ENCODE measurements at places on chromosomes 4 and X.
A peak's percentile ranks its signal among the peaks of the same experiment; 100 is the strongest.

DNA sequence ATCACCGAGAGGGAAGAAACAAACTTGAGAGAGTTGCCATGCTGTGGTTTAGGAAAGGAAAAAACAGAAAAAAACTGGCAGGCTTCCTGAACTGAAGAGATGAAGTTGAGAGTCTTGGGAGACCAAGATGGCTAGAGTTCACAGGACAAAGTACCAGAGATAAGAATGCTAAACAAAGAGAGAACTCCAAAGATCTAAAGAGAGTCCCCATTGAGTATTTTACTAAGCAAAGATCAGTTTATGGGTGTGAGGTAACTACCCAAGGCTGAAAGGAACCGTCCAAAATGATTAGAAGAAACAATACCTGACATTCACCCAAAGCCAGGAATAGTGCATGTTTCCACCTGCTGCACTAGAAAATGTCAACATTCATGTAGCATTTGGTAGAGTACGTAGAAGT lies 21.8 kb upstream of the COX7B2 start:
- no peak for DNase-seq

GRCh38 chrX:110871839-110872238 lies 76.2 kb upstream of the CHRDL1 start:
- no peak for DNase-seq

- DNase-seq: no peak
These were observed 217.9 kb upstream of the KLHL4 start for GRCh38 chrX:87299563-87300160.

DNA sequence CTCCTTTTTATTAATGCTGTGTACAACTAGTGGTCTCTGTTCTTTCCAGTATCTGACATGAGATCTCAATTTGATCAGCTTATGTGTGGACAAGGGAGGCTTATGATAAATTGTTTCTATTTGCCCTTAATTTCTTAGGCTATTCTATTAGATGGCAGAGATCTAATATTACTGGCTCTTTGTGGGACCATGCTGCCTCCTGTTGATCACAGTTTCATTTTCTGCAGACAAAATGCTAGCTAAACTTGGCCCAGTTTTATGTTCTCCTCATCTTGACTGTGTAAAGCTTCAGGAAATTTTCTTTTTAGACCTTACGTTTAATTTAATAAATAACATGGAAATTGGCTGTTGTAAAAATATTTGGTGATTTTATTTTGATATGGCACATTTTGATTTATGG lies 627.1 kb upstream of the AADAT start:
- no peak for DNase-seq

DNA sequence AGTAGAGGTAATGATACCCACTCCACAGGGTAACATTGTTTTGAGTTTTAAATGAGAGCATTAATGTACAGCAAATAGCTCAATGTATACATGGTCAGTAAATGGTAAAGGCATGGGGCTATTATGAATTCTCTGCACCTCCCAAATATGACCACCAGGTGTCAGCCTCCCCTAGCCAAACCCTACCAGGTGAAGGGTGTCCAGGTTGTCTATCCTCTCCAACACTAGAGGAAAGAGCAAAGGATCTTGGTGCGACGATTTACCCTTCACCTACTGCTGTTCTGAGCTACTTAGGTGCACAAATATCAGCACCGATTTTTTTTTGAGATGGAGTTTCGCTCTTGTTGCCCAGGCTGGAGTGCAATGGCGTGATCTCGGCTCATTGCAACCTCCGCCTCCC lies 26.5 kb upstream of the XIAP start:
- peak; percentile 58 for DNase-seq

DNA sequence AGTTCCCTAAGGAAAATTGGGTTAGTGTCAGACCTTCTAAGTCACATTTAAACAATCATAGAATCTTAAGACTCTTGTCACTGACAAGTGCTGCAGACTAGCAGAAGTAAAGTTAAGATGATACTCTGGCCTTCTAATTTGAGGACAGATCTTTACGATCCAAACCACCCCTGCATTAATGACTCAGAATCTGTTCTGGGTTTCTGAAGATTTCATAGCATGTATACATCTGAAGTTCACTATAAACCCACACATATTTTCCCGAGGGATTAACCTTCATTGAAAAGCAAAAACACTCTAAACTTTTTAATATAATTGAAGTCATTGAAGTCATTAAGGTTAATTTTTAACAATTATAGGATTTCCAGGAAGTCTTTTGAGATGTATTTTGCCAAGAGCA lies 674.3 kb downstream of the IQCM start:
- no peak for DNase-seq

GRCh38 chr4:113069212-113069892 lies 19.9 kb downstream of the ANK2 start:
- DNase-seq: no peak

DNA sequence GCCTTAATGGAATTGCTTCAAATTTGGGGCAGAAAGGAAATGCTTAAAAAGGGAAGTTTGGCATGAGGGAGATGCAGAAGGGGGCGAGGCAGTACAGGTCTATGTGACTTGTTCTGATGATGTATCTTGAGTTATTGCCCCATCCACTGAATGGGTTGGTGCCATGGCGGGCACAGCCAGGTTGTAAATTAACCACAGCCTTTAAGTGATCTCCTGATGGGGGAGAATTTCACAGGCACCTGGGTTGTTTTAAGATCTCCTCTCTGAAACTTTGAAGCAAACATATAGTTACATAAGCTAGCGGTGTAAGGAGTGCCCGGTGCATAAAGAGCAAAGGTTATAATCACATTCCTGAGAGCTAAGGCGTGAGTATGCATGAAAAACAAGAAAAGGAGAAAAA lies 37.0 kb downstream of the NPY5R start:
- no peak for DNase-seq

- no peak for DNase-seq
These were observed 245.0 kb upstream of the IGFBP7 start for GRCh38 chr4:57355101-57355665.

GRCh38 chrX:78377186-78377585 lies 49.8 kb upstream of the CYSLTR1 start:
- no peak for DNase-seq

DNA sequence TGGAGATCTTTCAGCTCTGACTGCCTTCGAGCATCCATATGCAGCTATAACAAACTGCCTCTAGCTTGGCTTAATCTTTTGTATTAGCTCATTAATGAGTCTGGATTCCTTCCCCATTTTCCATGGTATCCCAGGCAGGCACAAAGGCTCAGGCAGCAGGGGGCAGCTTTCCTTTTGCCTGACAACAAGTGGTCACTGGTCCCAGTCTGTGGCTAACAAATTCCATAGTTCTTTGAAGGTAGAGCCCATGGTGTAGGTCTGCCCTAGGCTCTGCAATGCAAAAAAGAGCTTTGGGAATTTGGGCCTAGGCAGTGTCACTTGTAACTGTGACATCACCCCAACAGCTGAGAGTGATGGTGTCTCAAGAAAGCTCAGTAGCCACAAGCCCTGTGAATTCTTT lies 234.4 kb upstream of the GPC4 start:
- DNase-seq: no peak

GRCh38 chrX:42096265-42096920 lies 173.0 kb upstream of the CASK start:
- DNase-seq: no peak

DNA sequence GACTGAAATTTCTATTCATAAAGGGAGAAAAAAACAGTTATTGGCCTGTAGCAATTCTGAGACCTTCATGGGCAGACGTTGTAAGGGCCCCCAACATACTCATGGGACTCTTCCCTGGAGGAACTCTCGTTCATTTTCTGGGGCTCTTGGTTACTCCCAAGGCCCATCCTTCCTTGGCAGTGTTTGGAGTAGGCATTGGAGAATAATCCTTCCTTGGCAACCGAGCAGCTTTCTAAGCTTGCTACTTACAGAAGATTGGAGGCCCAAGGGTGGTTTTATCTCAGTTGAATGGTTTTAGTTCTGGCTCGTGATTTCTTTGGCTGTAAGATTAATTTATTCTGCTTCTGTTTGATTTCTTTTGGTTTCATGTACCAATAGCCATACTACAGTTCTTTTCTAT lies 50.4 kb downstream of the ALG13 start:
- no peak for DNase-seq

DNA sequence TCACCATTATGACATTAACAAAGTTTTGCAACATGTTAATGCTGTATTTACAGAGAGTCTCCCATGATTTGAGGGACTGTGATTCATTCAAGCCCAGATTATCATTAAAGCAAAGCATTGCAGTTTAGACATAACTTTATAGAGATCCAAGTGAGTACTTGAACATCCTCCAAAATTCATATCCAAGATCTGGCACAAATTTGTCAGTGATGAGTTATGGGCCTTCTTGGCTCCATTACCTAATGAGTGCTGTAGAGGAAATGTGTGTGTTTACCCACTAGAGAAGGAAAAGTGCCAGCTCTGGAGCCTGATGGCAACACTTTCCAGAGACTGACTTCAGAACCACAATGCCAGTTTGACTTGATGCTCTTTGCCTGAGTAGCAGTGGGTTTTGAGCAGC lies 432.3 kb downstream of the GALNTL6 start:
- no peak for DNase-seq

DNA sequence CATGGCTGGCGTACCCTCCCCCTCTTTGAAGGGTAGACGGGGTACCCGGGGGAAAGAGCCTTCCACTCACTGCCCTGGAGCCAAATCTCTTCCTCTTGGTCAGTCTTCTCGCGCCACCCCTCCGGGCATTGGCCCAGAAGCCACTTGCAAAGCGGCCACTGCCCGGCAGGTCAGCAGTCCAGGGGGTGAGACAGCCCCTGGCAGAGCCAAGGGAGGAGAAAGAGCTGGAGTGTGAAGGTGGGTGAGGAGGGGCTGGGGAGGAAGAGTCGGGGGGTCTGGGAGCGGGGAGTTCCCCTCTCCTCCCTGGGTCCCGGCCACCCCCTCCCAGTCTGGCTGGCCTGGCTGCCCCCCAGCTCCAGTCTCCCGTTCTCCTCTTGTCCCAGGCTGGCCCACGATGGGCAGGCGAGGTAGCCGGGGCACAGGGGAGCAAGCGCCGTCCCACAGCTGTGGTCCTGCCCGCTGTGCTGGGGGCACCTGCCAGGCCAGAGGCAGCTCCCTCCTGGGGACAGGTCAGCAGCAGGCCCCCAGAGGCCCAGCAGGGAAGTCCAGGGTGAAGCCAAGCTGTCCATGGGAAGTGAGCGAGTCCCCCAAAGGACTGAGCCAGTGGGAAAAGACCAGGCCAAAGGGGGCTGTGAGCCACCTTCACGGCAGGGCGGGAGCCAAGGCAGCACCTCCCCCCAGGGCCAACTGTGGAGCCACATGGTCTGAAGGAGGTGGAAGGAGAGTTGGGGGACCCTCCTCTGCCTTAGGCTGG lies 21.6 kb upstream of the DUSP9 start:
- no peak for DNase-seq

GRCh38 chrX:149513825-149514428 lies 8.8 kb upstream of the IDS start:
- DNase-seq: no peak

DNA sequence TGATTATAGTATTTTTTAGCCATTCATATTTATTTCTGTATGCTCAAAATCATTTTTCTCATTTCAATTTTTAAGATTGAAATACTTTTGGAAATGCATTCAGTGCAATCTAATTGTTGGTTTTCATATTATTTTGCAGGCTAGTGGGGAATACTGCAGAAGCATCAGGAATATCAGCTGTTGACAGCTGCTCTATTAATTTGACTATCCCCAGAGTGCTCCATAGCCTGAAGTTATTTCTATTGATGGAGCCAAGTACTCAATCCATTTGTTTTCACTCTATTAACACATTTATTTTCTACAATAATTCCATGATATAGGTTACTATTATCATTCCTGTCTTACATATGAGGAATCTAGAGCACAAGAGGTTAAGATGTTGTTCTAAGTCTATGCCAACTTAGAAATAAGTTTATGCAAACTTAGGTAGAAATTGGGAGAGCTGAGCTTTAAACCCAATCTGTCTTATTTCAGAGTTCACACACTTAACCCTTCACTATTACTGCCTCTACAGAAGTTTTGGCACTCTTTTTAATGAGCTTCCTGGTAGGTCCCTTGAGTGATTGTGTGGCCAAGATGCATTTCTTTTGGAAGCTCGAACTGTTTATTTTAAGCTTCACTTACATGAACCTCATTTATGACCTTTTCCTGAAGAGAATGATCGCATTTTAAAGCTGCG lies 65.6 kb upstream of the PCDH18 start:
- DNase-seq: no peak

DNA sequence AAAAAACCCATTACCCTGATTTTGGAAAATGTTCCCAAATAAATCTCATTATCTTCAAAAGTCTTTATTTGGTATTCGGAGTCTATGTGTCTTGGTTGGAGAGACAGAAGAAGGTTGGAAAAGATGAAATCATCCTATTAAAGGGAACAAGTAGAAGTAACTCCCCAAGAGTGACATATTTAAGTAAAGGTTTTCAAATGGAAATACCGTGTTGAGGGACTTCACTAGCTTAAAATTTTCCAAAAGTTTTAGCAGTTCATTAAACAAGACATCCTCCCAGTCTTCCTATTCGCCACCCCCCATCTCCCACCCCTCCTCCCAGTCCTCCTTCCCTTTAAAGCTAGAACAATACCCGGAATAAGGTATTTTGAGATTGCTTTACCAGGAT lies 62.7 kb upstream of the CCDC160 start:
- DNase-seq: no peak

- DNase-seq: no peak
These were observed 28.6 kb downstream of the IDS start for GRCh38 chrX:149476513-149476912.

GRCh38 chr4:138241281-138242075 lies 671 bp downstream of the SLC7A11 start:
- no peak for DNase-seq

GRCh38 chr4:174005422-174005821 lies 278.0 kb downstream of the FBXO8 start:
- DNase-seq: no peak

GRCh38 chrX:30893206-30893605 lies 4.2 kb upstream of the TAB3 start:
- no peak for DNase-seq

GRCh38 chr4:2823301-2823670 lies 20.4 kb upstream of the ADD1 start:
- DNase-seq: no peak

GRCh38 chr4:158644760-158645159 lies 26.9 kb downstream of the C4orf46 start:
- no peak for DNase-seq

- no peak for DNase-seq
These were observed 15.8 kb downstream of the APLN start for GRCh38 chrX:129638917-129639316.

- DNase-seq: no peak
These were observed 54.5 kb upstream of the FAT1 start for GRCh38 chr4:186778134-186778533.

- no peak for DNase-seq
These were observed 18.5 kb upstream of the UVSSA start for GRCh38 chr4:1328267-1329155.

DNA sequence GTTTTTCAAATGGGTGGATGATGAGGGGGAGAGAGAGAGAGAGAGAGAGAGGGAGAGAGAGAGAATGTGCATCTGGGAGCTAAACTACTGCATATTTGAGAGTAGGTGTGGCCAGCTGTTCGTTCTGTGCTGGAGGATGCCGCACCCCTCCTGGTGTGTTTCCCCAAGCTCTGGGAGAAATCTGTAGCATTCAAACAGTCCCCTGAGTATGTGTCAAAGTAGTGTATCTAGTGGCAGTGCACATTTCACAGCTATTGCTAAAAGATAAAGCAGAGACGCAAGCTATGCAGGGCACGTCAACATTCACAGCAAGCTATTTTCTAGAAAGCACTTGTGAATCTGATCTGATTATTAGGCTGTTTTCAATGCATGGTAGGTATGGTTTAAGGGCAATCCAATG lies 83.5 kb upstream of the LIMCH1 start:
- DNase-seq: no peak

GRCh38 chr4:124713185-124713592 lies 657 bp upstream of the ANKRD50 start:
- peak; percentile 8 for DNase-seq
